ENCODE measurements at places on chromosomes 7 and 10.

GRCh38 chr10:33712825-33713224 is 378.4 kb upstream of the NRP1 start:
- DNase-seq, result no peak

GRCh38 chr7:81605493-81605892 is 164.4 kb downstream of the HGF start:
- DNase-seq, result no peak

GRCh38 chr7:131329176-131329570 is 1.5 kb downstream of the MKLN1 start:
- DNase-seq, result no peak

- no peak for DNase-seq
These were observed 24.9 kb downstream of the SFR1 start for GRCh38 chr10:104146882-104147281.

GRCh38 chr7:134368851-134369544 is 52.3 kb upstream of the SLC35B4 start:
- DNase-seq, result peak; percentile 52

GRCh38 chr7:98352621-98353020 is 48.3 kb downstream of the BAIAP2L1 start:
- DNase-seq, result peak; percentile 52

- no peak for DNase-seq
These were observed 22.7 kb upstream of the NKX6-2 start for GRCh38 chr10:132808383-132809231.

GRCh38 chr10:111543854-111544253 is 467.0 kb downstream of the ADRA2A start:
- DNase-seq, result no peak

DNA sequence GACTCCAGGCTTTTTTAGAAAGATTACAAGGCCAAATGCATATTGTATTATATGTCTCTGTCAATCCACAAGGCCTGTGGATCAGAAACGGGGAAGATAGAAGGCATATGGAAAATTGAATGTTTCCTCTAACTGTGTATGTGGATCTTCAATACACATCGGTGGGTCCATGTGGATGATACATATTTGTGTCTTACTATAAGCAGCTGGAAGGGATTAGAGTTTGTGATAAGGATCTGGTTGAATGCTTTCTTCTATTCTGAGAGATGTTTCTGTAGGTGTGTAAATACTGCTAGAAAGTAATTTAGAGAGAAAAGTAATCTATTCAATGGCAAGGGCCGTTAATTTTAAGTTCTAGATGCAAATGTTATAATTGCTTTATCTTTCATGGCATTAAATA is 137.8 kb upstream of the AKR1E2 start:
- DNase-seq, result no peak

GRCh38 chr7:17101207-17101696 is 197.2 kb upstream of the AHR start:
- no peak for DNase-seq

GRCh38 chr7:6500691-6501090 is 50.6 kb downstream of the GRID2IP start:
- DNase-seq, result no peak

DNA sequence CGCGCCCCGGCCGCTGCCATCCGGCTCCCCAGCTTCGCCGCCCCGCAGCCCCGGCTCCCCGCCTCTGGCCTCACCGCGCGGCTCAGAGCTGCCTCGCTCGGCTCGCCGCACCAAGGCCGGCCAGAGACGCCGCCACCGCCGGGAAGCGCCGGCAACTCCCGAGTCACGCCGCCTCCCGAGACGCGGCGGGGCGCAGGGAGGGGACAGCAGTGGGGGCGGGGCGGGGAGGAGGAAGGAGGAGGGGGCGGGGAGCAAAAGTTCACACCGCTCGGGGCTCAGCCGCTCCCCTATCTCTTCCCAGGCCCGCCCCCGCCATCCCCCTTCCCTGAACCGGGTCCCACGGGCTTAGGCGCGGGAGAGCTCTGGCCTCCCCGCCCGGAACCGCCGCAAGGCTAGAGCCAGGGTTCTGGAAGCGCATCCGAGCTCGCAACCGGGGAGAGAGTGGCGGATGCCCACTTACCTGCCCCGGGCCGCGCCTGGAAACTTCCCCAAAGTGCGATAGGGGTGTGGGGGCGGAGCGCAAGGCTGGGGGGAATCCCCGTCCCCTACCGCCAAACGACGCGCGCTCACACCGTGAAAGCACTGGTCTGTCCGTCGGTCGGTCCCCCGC is 1.0 kb downstream of the CHST15 start:
- no peak for DNase-seq

DNA sequence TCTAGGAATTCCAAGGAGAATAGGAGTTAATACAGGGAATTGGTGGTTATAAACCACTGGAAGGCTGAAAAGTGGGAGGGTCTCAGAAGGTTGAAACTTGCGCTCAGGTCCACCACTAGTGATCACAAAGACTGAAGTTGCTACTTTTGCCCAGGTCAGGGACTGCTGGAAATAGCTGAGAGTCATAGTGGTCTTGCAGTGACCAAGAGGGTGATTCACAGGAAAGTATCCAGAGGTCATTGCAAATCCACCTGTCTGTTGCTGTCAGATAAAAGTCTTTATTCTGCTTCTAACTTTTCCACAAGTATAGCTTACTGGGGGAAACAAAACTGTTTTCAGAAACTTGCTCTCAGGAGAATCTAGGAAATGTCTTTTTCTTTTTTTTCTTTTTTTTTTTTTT is 211.5 kb upstream of the PRSS1 start:
- DNase-seq, result no peak

DNA sequence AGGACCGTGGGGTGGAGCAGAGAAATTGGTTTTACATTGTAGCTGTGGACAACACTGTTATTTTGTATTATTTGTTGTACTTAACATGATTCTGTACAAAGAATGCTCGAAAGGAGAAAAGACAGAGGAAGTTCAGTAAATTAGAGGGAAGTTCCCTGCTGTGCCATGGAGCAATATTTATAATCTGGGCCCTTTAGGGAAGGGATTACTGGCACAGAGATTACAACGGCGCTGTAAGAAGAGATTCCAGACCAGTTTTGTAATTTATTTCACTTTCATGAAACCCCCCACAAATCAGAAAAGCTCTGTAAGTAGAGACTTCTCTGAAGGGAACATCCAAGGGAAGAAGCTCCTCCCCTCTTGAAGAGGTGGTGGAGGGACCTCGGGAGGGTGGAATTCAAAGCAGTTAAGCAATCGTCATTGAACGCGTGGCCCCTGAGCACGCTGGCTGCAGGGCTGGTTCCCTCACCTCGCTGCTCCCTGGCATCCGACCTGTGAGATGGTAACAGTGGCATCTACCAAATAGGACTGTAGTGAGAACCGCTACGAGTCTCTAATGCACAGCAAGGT is 113.5 kb downstream of the KLF6 start:
- DNase-seq, result no peak

GRCh38 chr7:83271212-83272099 is 108.8 kb upstream of the PCLO start:
- no peak for DNase-seq

- DNase-seq, result no peak
These were observed 50.6 kb downstream of the PTPRN2 start for GRCh38 chr7:158536871-158537515.

- no peak for DNase-seq
These were observed 1.9 kb downstream of the EZH2 start for GRCh38 chr7:148882192-148882591.

GRCh38 chr10:71598621-71599055 is 120.9 kb downstream of the C10orf105 start:
- peak; percentile 29 for DNase-seq

DNA sequence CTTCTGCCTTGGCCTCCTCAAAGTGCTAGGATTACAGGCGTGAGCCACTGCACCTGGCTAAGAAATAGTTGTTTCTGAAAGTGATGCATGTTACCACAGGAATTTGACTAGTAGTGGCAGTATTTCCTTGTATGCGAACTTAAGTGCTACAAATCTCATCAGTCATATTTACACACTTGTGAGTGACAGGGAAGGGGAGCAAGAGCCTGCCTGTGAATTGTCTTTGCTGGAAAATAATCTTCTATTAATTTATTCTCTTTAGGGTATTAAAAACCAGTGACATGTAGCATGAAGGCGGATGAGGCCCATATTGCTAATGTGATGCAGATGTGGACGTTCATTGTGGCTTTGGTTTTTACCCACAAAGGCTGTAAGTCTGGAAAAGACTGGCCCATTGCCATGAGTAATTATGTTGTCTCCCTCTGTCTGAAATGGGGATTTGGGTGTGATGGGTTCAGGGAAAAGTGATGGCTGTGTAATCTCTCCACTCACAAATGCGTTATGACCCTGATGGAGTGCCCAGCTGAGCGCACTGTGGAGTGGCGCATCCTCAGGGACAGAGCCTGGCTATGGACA is 97.6 kb downstream of the CCNY start:
- peak; percentile 37 for DNase-seq

DNA sequence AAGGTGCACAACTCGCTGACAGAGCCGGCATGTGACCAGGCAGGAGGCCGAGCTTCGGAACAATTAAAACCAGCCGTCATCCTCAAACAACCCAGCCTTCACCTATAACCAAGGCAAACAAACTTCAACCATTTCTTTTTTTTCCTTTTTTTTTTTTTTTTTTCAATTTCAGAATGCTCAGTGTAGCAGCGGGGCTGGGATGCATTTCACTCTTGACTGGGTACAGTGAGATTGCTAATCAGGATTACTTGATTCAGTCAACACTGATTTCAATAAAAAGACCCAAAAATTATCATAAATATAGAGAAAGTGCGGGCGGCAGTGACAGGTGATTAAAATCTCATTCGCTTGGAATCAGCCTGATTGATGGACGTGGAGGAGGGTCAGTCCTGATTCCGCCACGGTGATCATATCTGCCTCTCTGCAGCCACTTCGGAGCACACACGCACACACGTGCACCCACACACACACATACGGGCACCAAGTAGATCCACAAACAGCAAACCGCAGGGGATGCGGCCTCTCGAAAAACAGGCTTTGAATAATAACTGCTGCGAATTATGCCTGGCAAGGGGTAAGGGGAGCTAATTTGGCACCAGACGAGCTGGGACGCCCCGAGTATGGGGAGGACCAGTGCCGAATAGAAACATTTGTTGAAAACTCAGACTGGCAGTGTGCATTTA is 31.2 kb downstream of the EBF3 start:
- no peak for DNase-seq

GRCh38 chr7:130135208-130136205 is 65.2 kb downstream of the KLHDC10 start:
- DNase-seq, result no peak

- DNase-seq, result no peak
These were observed 65.8 kb downstream of the ATXN7L1 start for GRCh38 chr7:105810556-105810955.

DNA sequence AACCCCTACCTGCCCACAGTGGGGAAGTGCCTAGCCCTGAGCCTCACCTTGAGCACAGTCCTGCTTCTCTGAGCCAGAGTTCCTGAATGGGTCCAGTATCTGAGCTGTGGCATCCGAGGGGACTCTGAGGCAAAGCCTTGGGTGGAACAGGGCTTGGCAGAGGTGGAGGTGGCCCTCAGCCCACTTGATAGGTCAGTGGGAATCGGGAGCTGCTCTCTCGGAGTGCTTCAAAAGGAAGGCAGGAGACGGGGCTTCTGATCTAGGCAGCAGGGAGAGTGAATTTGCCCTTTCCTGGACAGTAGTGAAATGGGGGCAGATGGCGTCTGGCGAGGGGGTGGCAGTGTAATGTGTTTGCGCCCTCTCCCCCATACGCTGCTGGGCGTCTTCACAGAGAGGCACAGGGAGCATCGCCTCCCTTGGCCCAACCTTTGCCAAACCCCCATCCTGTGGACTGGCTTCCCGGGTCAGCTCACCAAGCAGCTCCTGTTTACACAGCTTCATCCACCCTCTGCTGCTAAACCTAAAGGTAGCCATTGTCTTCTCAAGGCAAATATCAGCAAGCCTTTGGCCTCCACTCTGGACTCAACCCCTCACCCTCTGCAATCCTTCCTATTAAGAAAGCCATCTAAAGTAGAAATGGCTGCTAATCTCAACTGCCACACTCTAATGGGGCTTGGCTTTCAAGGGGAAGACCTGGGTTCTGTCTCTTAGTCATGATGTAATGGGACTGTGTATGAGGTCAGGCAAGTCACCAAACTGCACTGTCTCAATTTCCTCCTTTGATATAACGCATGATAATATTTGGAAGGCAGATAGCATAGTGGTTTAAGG is 21.1 kb upstream of the VDAC2 start:
- no peak for DNase-seq

GRCh38 chr7:129607471-129608120 is 3.9 kb upstream of the NRF1 start:
- no peak for DNase-seq

GRCh38 chr7:44534501-44534900 is 6.6 kb downstream of the NPC1L1 start:
- no peak for DNase-seq

GRCh38 chr10:34049887-34050286 is 715.4 kb upstream of the NRP1 start:
- no peak for DNase-seq
